ENCODE measurements at places on chromosomes 5 and 9.
A peak's percentile ranks its signal among the peaks of the same experiment; 100 is the strongest.

GRCh38 chr9:26856413-26857032, 36.1 kb downstream of the CAAP1 start:
- DNase-seq, result peak; percentile 24

DNA sequence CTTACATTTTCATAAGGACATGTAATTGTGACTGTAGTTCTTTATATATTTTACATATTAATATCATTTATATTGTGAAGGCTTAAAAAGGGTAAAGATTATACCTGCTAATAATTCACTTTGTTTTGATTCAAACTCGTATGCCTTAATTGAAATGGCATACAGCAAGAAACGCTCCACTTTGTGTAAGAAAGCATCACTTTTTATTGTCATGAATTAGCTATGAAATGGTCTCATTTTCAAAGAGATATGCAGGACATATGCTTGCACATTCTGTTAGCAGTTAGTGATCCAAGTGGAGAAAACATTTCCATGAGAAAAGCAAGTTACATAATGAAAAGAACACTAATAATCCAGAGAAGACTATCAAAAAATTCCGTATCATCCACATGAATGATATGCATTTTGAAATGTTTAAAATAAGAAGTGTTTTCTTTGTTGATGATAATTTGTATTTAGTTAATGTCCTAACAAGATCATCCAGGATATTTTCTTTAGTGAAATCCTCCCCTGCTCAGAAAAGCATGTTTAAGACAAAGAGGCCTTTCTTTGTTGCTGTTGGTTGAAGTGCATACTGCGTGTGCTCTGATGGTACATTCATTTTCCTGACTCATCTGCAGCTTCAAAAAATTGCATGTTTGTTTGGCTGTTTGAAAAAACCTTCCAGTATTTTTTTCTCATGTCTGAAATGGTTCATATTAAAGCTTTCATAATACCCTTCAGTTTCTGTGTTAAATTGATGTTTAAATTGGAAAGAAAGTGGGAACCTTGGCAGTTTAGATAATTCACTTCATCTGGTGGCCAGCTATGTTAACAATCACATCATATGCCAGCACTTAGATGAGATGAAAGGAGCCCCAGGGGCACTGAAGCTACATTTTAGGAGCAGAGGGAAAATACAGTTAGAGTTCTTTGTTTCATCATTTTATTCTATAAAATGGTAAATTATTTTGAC, 242.2 kb downstream of the CSNK1G3 start:
- no peak for DNase-seq

DNA sequence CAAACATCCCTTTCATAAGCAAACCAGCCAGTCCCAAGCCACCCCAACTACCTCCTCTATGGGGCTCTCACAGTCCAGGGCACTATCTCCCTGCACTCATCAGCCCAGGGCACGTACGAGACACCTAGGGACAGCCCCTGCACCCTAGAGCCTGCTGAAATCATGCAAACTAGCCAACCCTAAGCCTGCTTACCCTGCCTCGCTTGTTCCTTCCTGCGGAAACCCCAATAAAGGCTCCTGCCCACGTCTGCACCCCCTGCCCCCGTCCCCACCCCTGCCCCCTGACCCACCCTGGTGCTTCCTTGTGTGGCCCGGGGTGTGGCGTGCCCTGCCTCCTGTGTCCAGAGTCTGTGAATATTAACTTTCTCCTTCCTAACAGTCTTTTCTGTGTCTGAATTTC, 135.9 kb downstream of the GADD45G start:
- no peak for DNase-seq

- DNase-seq, result no peak
These were observed 4.2 kb downstream of the C1QTNF2 start for GRCh38 chr5:160366230-160366629.

- no peak for DNase-seq
These were observed 285.8 kb downstream of the CAAP1 start for GRCh38 chr9:26606756-26607155.

GRCh38 chr9:99029083-99029645, 75.7 kb upstream of the TGFBR1 start:
- DNase-seq, result no peak

- DNase-seq, result no peak
These were observed 8.5 kb upstream of the CSNK1A1 start for GRCh38 chr5:149559706-149560105.

- no peak for DNase-seq
These were observed 217.0 kb downstream of the FBXL7 start for GRCh38 chr5:15717001-15717400.

GRCh38 chr9:126261584-126262356, 64.9 kb upstream of the MVB12B start:
- DNase-seq, result no peak

GRCh38 chr9:87812375-87813118, 70.1 kb upstream of the SPATA31E1 start:
- no peak for DNase-seq

GRCh38 chr9:119148855-119149254, 220.4 kb downstream of the BRINP1 start:
- DNase-seq, result no peak

- DNase-seq, result no peak
These were observed 1.3 kb downstream of the ARAP3 start for GRCh38 chr5:141680751-141681201.

- DNase-seq, result no peak
These were observed 286.7 kb upstream of the IL12B start for GRCh38 chr5:159616952-159617351.

DNA sequence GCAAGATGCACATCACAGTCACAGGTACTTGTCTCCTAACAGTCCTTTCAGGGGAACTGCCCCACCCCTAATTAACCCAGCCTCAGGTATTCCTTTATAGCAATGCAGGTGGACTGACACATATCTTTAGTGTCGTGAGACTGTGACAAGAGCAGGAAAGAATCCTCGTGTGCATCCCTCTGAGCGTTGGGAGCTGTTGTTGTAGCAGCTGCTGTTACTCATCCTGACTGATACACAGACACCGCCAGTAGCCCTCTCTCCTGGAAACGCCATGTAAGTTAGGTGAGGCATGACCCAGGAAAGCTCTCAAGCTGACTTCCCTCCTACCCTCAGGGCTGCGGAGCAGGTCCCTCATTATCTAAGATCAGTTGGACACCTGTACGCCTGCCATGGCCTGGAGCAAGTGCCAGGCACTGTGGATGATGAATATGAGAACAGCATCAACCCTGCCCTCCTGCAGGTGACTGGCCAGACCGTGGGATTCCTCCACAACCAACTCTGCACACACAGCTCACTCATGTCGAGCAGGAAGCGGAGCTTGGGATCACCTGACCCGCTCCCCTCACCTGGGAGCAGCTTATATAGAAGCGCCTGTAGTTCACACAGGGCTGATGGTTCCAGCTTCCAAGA, 10.2 kb upstream of the LCN15 start:
- DNase-seq, result no peak

DNA sequence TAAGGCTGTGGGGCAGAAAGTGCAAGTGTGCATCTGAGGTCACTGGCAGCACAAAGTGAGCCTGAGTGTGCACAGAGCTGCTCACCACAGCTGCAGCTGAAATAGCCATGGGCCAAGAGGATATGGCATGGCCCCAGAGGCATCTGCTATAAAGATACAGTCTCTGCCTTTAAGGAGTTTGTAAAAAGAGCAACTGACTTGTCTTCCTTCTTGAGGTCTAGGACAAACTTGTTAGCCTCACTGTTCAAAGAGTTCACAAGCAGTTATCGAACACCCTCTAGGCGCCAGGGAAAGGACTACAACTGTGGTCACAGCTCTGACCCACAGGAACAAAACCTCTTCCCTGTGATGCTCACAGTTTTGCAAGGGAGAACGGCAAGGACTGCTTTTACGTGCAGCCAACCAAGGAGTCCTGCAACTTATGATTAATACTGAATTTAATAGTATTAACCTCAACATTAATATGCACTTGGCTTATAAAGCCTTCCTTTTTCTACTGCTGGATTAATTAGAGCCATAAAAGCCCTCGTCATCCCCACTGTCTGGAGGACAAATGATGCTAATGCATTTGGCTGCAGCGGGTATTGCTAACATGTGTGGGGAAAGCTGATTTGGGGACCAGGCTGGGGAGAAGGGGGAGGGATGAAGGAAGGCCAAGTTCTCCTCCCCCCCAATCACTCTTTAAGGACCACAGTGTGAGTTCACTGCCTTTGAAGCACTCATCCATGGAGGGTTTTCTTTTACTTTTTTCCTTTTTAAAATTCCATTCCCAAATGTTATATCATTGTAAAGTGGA, 189.8 kb upstream of the TRIM32 start:
- no peak for DNase-seq

DNA sequence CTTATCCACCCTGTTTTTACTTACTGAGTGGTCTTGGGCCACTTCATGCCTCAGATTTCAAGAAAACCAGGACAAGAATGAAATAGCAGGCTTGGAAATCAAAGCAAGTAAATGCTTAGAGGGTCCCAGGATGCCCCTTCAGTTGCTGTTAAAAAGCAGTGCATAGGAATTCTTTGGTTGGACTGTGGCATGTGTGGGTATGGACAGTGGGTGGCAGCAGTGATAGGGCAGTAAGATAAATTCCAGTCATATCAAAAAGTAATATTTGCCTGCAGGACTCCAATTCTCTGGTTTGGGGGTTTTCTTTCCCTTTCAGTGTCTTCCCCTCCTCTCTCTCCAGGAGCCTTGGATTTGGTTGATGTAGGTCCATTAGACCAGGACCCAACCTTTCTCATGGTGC, 306.7 kb upstream of the CLINT1 start:
- DNase-seq, result no peak

- no peak for DNase-seq
These were observed 41.2 kb upstream of the COL5A1 start for GRCh38 chr9:134600371-134600770.

- DNase-seq, result no peak
These were observed 3.2 kb downstream of the NEURL1B start for GRCh38 chr5:172644266-172644665.

GRCh38 chr9:114056527-114056926, 21.6 kb downstream of the AMBP start:
- no peak for DNase-seq

- no peak for DNase-seq
These were observed 89.5 kb upstream of the SLC1A1 start for GRCh38 chr9:4400731-4401130.

GRCh38 chr5:175892015-175892800, 20.8 kb downstream of the CPLX2 start:
- no peak for DNase-seq

- DNase-seq, result no peak
These were observed 29.8 kb downstream of the PCDHAC2 start for GRCh38 chr5:140996060-140996459.
